Fibroblast of skin of abdomen (primary cell): ENCODE measurements at places on chromosomes 3 and 15.

GRCh38 chr3:129597087-129597999, 9.1 kb downstream of the PLXND1 start:
- peak; percentile 49 for DNase-seq

- peak; percentile 30 for DNase-seq
Observed at GRCh38 chr3:153756816-153757215, 364.4 kb upstream of the ARHGEF26 start.

- DNase-seq = no peak
Observed at GRCh38 chr3:93931597-93932229, 42.0 kb downstream of the PROS1 start.

DNA sequence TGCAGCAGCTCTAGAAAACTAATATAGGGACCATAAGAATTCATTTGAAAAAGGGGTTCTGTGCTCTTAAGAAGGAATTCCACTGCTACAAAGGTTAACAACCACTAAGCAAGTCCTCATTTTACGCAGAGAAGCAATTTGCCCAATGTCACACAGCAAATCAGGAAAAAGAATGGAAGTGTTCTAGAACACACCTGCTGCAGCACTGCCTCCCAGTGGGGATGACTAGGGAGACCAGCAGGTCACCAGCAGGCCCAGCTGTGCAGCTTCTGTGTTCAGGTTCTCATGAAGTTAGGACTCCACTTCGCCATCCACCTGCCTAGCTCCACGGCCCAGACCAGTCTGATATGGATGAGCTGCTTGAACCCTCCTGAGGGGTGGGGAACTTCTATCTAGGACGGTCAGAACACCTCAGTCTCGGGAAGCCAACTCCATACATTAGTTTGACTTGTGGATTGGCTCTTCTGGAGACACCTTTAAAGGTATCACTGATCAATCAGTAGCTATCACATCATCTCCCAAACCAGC, 18.6 kb downstream of the POMGNT2 start:
- DNase-seq = no peak

DNA sequence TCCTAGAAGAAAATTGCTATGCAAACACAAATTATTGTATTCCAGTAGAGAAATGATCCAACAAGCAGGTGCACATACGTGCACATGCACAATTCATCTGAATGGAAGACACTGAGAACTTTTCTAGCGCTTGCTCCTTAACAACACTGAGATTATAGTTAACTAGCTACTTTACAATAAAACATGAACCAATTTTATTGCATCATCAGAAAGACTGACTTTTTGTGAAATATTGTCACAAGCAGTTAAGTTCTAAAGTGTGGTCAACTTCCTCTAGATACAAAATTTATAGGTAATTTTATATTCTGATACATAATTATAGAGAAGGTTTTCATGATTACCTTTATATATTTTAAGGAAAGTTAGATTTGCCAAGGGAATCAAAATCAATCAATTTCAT, 135.4 kb downstream of the ABI3BP start:
- no peak for DNase-seq

- peak; percentile 73 for DNase-seq
Observed at GRCh38 chr3:25648107-25648535, 16.6 kb downstream of the TOP2B start.

GRCh38 chr3:102078854-102079808, 229.8 kb downstream of the NFKBIZ start:
- DNase-seq = no peak

DNA sequence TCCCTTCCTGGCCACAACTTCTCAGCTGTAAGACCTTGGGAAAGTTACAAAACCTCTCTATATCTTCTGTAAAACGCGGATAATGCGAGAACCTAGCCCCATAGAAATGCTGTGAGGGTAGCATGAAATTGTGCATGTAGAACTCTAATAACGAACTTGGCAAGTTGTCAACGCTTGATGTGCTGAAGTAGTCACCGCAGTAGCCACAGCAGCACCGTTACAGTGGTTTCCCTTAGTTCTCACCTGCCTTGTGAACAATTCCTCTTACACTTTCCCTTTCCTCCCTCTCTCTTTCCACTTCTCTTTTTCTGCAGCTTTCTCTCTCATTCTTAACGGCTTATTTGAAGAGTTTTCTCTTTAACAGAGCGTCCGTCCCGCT, 447 bp upstream of the SHQ1 start:
- DNase-seq = peak; percentile 12

DNA sequence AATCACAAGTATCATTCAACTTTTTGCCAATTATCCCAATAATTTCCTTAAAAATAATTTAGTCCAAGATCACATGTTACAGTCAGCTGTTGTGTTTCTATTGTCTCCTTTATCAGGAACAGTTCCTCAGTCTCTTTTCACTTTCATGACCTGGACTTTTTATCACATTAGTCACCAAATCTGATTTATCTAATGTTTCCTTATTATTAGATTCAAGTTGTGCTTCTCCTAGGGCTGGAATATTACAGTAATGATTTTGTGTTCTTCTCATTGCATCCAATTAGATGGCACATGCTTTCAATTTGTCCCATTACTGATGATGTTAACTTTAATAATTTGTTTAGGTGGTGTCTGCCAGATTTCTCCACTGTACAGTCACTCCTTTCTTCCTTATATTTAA, 66.3 kb upstream of the DCBLD2 start:
- peak; percentile 17 for DNase-seq

DNA sequence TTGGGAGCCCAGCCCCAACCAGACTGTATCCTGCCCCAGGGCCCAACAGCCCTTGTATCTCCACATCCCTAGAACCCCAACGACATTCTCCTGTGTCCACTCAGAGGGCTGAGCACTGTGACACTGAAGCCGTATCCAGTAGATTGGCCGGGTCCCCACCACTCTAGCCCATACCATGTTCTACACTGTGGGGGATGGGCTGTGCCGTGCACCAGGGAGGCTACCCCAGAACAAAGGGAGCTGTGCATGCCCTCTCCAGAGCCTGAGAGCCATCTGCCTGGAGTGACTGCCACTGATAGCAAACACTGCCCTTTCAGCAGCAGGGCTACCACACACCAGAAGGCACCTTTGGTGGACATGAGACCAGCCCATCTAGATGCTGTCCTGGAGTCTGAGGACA, 37.1 kb upstream of the CP start:
- DNase-seq = no peak

DNA sequence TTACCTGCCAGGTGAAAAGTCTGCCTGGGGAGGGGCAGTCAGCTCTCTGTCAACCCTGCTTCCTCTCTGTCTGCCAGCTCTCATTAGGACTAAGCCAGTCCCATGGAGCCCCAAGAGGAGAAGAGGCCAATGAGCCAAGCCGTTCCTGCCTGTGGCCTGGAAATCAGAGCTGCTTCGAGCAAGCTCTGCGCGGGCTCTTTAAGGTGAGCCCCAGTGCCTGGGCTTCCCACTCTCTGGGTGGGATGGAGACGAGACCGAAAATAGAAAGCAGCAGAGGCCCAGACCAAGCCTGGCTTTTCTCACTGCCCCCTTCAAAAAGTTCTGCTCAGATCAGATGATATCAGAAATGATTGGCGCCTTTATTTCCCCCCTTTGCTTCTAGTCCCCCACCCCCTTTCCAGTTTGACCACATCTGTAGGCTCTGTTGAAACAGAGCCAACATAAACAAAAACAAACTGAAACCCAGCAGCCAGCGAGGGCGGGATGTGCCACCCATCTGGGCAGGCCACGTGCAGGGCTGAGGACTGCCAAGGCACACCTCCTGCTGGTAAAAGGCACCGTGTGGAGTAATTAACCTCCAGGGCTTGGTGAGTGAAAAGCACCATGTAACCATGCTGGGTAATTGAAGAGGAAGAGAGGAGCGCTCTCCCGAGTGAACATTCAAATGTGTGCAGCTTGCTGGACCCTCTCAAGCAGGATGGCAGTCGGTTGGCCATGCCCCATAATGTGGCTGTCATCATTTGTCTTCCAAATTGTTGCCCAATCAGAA, 471.0 kb upstream of the PROK2 start:
- no peak for DNase-seq

DNA sequence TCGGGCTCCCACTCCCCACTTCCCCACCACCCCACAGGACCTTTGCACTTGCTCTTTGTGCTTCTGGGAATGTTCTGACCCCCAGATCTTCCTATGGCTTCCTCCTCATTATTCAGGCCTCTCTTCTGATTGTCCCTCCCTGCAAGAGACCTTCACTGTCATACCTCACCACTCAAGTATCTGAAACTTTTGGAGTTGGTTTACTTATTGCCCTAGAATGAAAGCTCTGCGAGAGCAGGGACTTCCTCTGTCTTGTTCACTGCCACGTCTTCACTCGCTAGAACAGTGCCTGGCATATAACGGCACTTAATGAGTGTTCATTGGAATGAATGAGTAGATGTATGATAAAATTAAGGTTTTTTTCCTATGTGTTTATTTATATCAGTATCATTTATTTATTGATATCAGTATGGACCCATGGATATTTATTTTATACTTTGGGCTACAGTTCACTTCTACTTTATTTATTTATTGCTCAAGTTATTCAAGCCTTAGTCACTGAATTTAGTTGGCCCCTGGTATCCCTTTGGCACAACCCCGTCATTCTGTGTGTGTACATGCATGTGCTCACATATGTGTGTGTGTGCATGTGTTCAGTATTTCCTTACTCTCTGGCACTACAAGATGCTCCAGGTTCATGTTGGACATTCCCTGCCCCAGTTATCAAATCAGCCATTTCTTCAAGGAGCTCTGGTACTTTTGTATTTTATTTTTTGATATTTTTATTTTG, 197.6 kb downstream of the THSD4 start:
- DNase-seq = no peak

- no peak for DNase-seq
Observed at GRCh38 chr15:34804776-34805175, 9.4 kb upstream of the ACTC1 start.

- peak; percentile 46 for DNase-seq
Observed at GRCh38 chr3:111917300-111917699, 58.2 kb downstream of the PHLDB2 start.

DNA sequence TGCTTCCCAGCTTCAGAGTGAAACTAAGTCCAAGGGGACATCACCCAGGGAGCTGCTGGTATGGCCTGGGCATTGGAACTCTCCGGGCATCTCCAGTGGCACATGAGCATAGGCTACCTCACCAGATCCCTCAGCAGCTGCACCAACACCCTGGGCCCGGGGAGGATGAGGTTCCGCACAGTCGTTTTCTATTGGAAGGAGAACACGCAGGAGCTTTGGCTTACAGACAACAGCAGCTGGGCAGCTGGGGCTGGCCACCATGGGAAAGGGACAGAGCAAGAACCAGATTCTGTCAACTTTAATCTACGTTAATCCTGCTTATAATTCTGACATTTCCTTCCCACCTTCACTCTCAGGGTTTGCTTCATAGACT, 65.5 kb downstream of the MYO1E start:
- DNase-seq = no peak

- DNase-seq = no peak
Observed at GRCh38 chr3:125587039-125587648, 8.2 kb downstream of the OSBPL11 start.

DNA sequence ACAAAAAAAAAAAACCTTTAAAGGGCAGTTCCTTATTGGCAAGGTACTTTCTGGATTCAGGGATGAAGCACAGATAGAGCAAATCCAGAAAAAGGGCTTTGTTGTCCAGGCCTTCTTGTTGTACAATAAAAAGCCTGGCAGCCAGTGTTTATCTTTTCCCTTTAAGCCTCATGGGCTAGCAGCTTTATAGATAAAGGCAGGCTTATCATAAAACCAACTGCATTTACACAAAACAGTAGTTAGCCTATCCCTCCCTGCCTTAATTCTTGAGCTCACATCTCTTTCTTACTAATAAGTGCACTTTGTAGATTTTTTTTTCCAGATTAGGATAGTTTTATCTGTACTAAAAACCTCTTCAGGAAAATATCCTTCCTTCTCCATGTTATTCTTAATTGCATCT, 662.8 kb upstream of the CCDC54 start:
- no peak for DNase-seq

DNA sequence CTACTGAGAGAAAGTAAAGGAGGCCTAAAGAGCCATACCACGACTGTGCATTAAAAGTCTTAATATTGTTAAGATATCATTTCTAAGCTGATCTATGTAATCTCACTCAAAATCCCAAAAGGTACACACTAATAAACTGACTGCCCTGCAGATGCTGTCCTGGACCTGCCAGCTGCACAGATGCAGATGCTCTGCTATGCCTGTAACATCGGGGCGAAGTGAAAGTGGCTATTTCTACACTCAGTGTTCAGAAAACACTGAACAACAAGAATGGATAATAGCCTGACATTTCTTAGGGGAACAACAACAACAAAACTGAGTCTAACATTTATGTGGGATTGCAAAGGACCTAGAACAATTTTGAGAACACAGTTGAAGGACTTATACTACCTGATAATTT, 31.9 kb downstream of the RAD18 start:
- no peak for DNase-seq

GRCh38 chr3:114128826-114129225, 50.0 kb downstream of the DRD3 start:
- no peak for DNase-seq

DNA sequence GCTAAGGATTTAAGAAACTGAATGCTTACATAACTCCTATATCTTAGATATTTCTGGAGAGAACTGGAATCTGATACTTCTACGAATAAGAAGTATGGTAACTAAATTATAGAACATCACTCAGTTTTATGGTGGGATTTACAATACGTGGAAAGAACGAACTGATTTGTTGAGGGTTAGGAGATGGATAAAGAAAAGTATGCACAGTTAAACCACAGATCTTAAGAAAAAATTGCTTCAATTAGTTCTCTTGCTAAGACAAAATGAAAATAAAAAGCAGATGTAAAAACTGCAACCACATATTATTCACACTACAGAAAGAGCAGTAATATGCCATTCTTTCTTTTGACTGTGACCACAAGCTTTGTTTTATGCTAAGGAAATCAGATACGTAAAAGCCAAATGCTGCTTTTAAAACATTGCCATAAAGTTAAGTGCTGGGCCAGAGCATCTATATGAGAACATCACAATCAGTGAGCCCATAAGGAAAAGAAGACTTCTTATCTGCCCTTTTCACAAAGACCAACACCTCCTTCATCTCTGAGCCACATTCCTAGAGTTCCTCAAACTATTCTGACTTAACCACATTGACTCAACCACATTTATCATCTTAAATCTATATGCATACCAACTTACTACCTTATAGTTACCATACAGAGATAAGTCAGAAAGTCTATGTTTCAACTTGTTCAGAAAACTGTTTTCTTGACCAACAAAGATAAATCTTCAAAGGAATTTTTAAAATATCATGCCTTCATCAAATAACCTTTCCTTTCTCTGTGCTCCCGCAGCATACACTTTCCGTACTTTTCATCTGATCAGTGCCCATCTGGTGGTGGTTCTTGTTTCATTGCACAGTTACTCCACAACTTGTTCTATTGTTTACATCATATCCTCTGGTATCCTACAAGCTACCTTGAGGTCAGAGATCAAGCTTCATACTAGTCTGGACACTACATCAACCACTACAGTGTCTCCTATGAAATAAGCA, 61.7 kb downstream of the FSIP1 start:
- DNase-seq = peak; percentile 97
